ENCODE measurements at places on chromosomes 16 and 17.
A peak's percentile ranks its signal among the peaks of the same experiment; 100 is the strongest.

- no peak within 1 kb of the TSS for H3K4me3 ChIP-seq
- no peak for DNase-seq
- H3K27ac ChIP-seq: no peak within 1 kb of the TSS
- H3K27me3 ChIP-seq: peaks cover 15% of the 10 kb centered on the region
- peaks cover 2% of the 10 kb centered on the region for H3K4me1 ChIP-seq
These were observed at the start of gene GNG13 for GRCh38 chr16:799948-800833. GNG13 (minus strand) TSS chr16:800734; CDS start chr16:799077, 1,657 bp downstream.

DNA sequence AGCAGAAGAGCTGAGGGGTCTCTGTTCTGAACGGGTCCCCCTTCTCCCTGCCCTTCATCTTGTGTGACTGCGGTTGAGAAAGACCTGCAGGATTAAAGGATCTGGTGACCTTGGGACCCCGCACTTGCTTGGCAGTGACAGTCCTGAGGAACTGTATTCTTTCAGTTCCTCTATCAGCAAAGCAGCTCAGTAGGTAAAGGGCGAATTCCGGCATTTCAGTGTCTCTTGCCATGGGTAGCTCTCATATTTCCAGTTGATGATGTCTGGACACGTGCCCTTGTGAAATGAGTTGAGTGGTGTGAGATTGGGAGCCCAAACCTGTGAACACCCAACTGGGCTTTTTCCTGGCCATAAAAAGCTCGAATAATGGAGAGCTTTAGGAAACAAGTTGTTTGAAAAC, 135.7 kb downstream of the PRKCA start:
- no peak overlapping the region for H3K27ac ChIP-seq
- H3K4me3 ChIP-seq: no peak overlapping the region
- H3K27me3 ChIP-seq: no peaks in the 10 kb centered on the region
- DNase-seq: no peak
- H3K4me1 ChIP-seq: peaks cover 19% of the 10 kb centered on the region

- no peaks in the 10 kb centered on the region for H3K27me3 ChIP-seq
- no peak for DNase-seq
- no peaks in the 10 kb centered on the region for H3K36me3 ChIP-seq
- H3K27ac ChIP-seq: no peak overlapping the region
- peaks cover 28% of the 10 kb centered on the region for H3K4me1 ChIP-seq
- H3K4me3 ChIP-seq: no peak overlapping the region
These were observed 6.9 kb downstream of the METRNL start for GRCh38 chr17:83086199-83086880.

DNA sequence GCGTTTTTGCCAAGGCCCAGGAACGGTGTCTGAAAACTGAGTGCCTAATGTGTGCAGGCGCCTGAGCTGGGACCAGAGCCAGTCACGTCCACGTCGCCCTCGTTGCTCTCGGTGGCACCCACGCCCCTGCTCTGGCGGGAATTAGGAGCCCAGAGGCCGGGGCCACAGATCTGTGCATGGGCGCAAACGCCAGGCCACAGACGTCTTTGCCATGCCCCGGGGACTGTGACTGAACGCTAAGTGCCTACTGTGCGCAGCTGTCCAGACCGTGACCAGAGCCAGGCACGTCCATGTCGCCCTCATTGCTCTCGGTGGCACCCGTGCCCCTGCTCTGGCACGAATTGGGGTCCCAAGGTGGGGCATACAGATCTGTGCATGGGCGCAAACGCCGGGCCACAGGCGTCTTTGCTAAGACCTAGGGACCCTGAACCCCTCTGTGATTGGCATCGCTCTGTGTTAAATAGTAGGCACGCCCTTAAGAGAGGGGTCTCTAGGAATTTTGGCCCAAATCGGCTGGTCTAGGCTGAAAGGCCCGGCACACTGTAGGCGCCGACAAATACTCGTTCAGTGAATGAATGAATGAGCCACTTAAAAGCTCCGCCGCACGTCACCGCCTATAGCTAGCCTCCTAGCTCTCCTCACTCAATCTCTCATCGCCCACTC, 827 bp upstream of the UBALD1 start:
- H3K4me1 ChIP-seq: peaks cover 14% of the 10 kb centered on the region
- H3K4me3 ChIP-seq: peak overlapping the region; percentile 97
- H3K36me3 ChIP-seq: peaks cover 2% of the 10 kb centered on the region
- no peaks in the 10 kb centered on the region for H3K27me3 ChIP-seq

- H3K36me3 ChIP-seq: no peaks in the 10 kb centered on the region
- no peak overlapping the region for H3K4me3 ChIP-seq
- peaks cover 38% of the 10 kb centered on the region for H3K27me3 ChIP-seq
- no peak overlapping the region for H3K27ac ChIP-seq
These were observed 8.0 kb downstream of the AHSP start for GRCh38 chr16:31535737-31536136.

GRCh38 chr17:6255322-6255721, 179.6 kb downstream of the AIPL1 start:
- H3K27ac ChIP-seq: no peak overlapping the region
- DNase-seq: no peak
- H3K36me3 ChIP-seq: no peaks in the 10 kb centered on the region
- H3K4me3 ChIP-seq: no peak overlapping the region

GRCh38 chr16:48231727-48232492, 12.2 kb upstream of the LONP2 start:
- H3K27ac ChIP-seq: no peak overlapping the region
- H3K27me3 ChIP-seq: peaks cover 24% of the 10 kb centered on the region
- peaks cover 3% of the 10 kb centered on the region for H3K36me3 ChIP-seq
- peaks cover 7% of the 10 kb centered on the region for H3K4me1 ChIP-seq
- DNase-seq: no peak

DNA sequence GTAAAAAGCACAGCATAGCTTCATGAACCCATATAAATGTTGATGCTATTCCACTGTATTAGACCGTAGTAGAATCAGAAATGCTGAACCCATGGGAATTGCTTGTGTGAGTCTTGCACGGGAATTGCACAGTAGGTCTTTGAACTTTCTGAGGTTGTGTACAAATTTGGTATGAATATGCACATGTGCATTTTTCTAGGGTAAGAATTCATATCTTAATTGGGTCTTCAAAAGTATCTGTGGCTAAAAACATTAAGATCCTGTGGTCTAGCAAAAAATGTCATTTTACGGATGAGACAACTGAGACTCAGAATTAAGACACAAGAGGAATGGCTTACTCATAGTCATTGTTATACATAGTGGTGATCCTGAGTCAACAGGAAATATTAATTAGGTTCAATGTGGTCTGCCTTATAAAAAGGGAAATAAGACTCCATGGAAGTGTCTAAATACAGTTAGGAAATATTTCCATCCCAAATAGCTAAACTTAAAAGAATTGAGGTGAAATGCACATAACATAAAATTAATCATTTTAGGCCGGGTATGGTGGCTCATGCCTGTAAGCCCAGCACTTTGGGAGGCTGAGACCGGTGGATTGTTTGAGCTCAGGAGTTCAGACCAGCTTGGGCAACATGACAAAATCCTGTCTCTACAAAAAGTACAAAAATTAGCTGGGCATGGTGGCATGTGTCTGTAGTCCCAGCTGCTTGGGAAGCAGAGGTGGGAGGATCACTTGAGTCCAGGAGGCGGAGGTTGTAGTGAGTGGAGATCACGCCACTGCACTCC, 22.8 kb downstream of the TAOK1 start:
- DNase-seq: no peak
- no peak overlapping the region for H3K4me3 ChIP-seq
- no peaks in the 10 kb centered on the region for H3K27me3 ChIP-seq
- peak overlapping the region; percentile 79 for H3K27ac ChIP-seq
- peaks cover 26% of the 10 kb centered on the region for H3K4me1 ChIP-seq

DNA sequence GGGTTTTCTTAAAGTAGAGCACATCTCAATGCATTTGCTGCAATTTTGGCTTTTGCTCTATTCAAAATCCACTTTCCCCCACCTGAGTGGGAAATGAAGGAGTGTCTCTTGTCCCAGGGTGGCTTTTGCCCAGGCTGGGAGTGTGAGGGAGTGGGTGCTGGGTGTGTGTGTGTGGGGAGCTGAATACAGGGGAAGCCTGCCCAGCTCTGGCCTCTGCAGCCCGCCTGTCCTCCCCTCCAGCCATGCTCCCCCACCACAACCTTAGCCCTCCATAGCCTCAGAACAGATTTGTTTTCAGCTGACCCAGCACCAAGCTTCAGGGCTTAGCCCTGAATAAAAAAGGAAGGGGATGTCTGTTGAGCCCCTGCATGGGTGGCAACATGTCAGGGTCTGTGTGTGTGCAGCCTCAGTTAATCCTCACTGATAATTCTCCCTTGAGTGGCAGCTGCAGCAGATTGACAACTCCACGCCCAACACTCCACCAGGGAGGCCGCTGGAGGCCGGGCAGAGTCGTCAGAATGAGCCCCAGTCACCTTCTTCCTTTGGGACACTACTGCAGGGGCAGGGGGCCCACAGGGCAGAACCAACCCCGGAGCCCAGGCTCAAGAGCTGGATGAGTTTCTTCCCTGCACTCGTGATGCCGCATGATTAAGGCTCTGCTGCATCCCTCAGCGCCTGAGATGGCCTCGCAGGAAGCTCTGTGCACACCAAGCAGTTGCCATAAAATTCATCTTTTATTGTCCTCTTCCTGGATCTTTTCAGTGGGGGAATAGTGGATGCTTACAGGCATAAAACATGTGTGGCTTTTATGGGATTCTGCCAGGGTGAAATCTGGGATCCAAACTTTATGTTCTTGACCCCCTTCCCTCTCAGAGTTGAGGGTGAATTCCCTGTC, 55.0 kb downstream of the SPACA3 start:
- no peak overlapping the region for H3K27ac ChIP-seq
- H3K4me3 ChIP-seq: no peak overlapping the region
- DNase-seq: no peak
- peaks cover 56% of the 10 kb centered on the region for H3K27me3 ChIP-seq
- H3K36me3 ChIP-seq: no peaks in the 10 kb centered on the region

GRCh38 chr17:31374094-31374447, 17.4 kb upstream of the RAB11FIP4 start:
- no peak overlapping the region for H3K4me3 ChIP-seq
- peaks cover 13% of the 10 kb centered on the region for H3K4me1 ChIP-seq
- H3K27me3 ChIP-seq: no peaks in the 10 kb centered on the region
- peaks cover 2% of the 10 kb centered on the region for H3K36me3 ChIP-seq
- no peak for DNase-seq

DNA sequence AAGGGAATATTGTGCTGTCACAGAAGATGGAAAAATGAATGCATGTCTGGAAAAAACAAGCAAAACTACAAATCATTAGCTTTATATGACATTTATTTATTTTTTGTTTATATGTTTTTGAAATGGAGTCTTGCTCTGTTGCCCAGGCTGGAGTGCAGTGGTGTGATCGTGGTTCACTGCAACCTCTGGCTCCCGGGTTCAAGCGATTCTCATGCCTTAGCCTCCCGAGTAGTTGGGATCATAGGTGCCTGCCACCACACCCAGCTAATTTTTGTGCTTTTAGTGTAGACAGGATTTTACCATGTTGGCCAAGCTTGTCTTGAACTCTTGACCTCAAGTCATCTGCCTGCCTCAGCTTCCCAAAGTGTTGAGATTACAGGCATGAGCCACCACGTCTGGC, 8.5 kb downstream of the NDE1 start:
- H3K36me3 ChIP-seq: peaks cover 3% of the 10 kb centered on the region
- H3K27ac ChIP-seq: peak overlapping the region; percentile 86
- H3K27me3 ChIP-seq: no peaks in the 10 kb centered on the region
- peak overlapping the region; percentile 73 for H3K4me3 ChIP-seq
- no peak for DNase-seq

DNA sequence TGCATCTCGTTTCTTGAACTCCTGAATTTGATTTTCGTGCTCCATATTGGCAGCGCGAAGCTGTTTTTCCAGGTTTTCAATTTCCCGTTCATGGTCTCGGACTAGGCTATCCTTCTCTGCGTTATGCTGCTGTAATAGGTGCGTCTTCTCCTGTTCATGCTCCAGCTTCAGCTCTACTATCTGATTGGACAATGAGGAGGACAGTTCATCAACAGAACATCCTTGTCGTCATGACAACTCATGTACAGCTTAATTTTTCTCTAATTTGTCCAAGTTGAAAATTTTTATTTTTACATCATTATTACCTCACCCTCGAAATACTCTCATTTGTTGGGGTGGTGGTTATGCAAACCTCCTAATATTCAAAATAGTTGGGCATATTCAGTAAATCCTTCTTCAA, 289.8 kb downstream of the CEP112 start:
- no peak for DNase-seq
- no peaks in the 10 kb centered on the region for H3K36me3 ChIP-seq
- no peaks in the 10 kb centered on the region for H3K4me1 ChIP-seq
- no peak overlapping the region for H3K4me3 ChIP-seq

DNA sequence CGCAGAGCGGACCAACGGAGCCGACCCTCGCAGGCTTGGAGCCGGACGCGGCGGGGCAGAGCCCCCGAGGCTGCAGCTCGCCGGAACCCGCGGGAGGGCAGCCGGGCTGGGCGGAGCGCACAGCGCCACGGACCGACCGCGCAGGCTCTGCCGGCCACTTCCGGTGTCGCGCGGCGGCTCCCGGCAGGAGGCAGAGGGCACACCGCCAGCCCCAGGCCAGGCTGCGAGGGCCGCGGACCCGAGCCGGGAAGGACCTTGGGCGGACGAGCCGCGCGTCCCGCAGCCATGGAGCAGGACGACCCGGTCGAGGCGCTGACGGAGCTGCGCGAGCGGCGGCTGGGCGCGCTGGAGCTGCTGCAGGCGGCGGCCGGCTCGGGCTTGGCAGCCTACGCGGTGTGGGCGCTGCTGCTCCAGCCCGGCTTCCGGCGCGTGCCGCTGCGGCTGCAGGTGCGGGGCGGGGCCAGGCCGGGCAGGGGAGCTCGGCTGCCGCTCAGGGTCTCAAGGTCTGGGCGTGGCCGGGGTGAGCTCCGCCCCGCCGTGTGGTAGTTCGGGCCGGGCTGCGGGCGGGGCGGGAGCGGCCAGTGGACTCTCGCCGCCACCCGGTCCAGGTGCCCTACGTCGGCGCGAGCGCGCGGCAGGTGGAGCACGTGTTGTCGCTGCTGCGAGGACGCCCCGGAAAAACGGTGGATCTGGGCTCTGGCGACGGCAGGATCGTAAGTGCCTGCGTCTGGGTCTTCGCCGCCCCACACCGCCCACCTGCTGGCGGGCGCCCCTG, at the start of gene ANTKMT:
ANTKMT (plus strand) TSS at position 157 of the 775 bp plus-strand sequence; CDS start at position 286, 129 bp downstream.
- no peak within 1 kb of the TSS for H3K27ac ChIP-seq
- H3K36me3 ChIP-seq: no peaks in the 10 kb centered on the region
- peaks cover 5% of the 10 kb centered on the region for H3K27me3 ChIP-seq
- DNase-seq: peak; percentile 58

- no peak for DNase-seq
- H3K4me1 ChIP-seq: peaks cover 22% of the 10 kb centered on the region
- no peaks in the 10 kb centered on the region for H3K36me3 ChIP-seq
- no peak overlapping the region for H3K27ac ChIP-seq
These were observed 174.3 kb downstream of the CCDC182 start for GRCh38 chr17:57570724-57571344.

DNA sequence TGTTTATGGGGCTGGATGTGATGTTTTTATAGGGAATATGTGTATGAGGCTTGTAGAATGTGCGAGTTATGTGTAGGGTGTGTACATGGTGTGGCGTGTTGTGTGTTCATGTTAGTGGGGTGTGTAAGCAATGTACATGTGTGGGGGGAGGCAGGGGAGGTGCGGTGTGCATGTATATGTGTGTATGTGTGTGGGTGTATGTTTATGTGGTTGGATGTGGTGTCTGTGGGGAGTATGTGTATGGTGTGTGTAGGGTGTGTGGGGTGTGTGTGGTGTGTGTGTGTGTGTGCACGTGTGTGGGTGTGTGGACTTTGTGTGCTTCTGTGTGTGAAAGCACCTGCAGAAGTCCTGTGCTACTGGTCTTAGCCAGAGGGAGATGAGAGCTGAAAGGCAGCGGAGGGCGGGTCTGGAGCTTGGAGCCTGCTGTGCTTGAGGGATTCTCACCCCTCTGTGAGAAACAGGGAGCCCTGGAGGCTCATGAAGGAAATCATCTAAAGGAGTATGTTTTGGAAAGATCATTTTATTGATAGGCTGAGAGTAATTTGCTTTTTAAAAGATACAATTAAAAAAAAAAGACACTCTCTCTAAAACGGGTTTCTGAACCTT, 222.7 kb downstream of the HS3ST4 start:
- H3K27me3 ChIP-seq: no peaks in the 10 kb centered on the region
- DNase-seq: no peak
- H3K27ac ChIP-seq: no peak overlapping the region

Measured in T-helper 17 cell (primary cell).